ENCODE measurements at places on chromosomes 6 and 20.

GRCh38 chr6:11804135-11804534 is 25.5 kb upstream of the ADTRP start:
- DNase-seq: no peak

- DNase-seq: no peak
These were observed 33.3 kb downstream of the HMGN3 start for GRCh38 chr6:79201143-79201542.

GRCh38 chr6:20028562-20028961 is 183.7 kb downstream of the MBOAT1 start:
- DNase-seq: no peak

GRCh38 chr20:62824476-62825332 is 7.9 kb downstream of the COL9A3 start:
- peak; percentile 45 for DNase-seq

DNA sequence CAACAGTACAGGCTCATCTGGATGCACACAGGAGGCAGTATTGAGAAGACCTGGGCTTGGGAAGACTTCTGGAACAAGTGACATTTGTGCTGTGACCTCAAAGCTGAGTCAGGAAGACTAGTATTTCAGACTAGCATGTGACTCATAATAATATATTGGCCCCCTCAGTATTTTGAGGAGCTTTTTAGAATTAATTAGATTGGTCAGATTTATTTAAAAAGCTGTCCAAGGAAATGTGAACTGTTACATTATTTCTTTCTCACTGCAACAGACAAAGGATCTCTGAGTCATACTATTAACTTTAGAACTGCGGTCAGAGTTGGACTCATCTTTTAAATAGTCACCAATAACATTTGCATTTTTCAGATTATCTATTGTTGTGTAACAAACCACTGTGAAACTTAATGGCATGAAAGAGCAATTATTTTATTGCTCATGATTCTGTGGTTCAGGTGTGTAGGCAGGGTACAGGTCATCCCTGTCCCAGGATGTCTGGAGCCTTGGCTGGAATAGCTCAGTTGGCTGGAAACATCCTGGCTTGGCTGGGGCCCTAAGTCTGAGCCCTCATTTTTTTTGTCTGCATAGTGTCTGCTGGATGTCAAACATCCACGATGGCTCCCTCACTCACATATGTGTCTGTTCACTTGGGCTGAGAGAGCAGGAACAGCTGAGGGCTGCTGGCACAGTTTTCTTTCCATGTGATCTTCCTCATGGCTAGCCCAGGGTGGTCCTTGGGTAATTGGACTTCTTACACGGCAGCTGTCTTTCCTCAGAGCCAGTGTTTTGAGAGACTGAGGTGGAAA is 46.9 kb downstream of the MAP3K4 start:
- DNase-seq: no peak

GRCh38 chr6:68710916-68711315 is 75.8 kb downstream of the ADGRB3 start:
- no peak for DNase-seq

GRCh38 chr6:5937936-5938706 is 68.6 kb downstream of the NRN1 start:
- DNase-seq: no peak

GRCh38 chr6:6090861-6091607 is 84.3 kb upstream of the NRN1 start:
- no peak for DNase-seq

GRCh38 chr6:166511316-166511715 is 75.2 kb downstream of the RAMACL start:
- DNase-seq: no peak

DNA sequence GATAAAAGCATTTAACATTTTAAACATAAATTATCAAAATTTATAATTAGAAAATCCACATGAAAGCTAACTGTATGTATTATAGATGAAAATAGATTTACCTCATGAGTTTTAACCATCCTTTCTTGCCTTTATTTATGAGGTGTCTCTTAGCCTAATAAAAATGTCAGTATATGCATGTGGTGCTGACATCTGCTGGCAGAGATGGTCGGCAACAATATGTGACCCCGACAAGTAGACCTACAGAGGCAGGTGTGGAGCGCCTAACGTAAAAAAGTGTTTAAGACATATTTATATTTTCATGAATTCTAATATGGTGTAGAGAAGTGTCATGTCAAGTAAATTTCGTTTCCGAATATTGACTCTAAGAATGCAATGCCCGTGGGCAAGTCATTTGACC is 149.0 kb upstream of the FUT9 start:
- no peak for DNase-seq

GRCh38 chr20:32017711-32018251 is 7.5 kb downstream of the CCM2L start:
- peak; percentile 19 for DNase-seq

Measured in activated T-cell treated with anti-CD3 and anti-CD28 coated beads, Interleukin-2, amount 50 U/mL, for 72 hours (primary cell).